Fibroblast of pulmonary artery (primary cell): ENCODE measurements at places on chromosomes 2 and 18.

- no peak for DNase-seq
These were observed 165.2 kb downstream of the TMEM200C start for GRCh38 chr18:5729983-5730699.

DNA sequence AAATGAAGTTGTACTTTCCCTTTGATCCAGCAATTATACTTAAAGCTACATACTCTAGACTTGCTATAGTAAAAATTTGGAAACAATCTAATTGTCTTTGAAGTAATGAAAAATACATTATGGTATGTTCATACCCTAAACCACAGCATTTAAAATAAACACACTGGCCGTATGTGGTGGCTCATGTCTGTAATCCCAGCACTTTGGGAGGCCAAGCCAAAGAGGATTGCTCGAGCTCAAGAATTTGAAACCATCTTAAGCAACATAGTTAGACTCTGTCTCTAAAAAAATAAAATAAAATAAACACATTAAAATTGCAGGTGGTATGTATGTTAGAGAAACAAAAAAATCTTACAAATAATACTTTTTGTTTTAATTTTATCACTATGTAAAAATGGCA lies 208.1 kb upstream of the KLHL14 start:
- no peak for DNase-seq

GRCh38 chr2:233380995-233381637 lies 26.8 kb downstream of the DGKD start:
- DNase-seq: no peak

GRCh38 chr18:65936678-65937077 lies 185.9 kb downstream of the CDH7 start:
- no peak for DNase-seq

DNA sequence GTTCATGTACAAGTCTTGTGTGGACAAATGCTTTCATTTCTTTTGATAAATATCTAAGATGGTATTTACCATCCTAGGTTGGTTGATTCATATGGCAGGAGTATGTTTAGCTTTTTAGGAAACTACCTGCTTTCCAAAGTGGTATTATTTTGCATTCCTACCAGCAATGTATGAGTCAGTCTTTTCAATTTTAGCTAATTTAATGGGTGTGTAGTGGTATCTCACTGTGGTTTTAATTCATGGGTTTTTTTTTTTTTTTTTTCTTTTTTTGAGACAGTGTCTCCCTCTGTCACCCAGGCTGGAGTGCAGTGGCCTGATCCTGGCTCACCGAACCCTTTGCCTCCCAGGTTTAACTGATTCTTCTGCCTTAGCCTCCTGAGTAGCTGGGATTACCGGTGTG lies 4.2 kb downstream of the ZNF512 start:
- DNase-seq: no peak

GRCh38 chr2:31054842-31055388 lies 83.3 kb downstream of the GALNT14 start:
- DNase-seq: no peak

- peak; percentile 0 for DNase-seq
These were observed 441.1 kb downstream of the LRATD1 start for GRCh38 chr2:15073664-15074063.

DNA sequence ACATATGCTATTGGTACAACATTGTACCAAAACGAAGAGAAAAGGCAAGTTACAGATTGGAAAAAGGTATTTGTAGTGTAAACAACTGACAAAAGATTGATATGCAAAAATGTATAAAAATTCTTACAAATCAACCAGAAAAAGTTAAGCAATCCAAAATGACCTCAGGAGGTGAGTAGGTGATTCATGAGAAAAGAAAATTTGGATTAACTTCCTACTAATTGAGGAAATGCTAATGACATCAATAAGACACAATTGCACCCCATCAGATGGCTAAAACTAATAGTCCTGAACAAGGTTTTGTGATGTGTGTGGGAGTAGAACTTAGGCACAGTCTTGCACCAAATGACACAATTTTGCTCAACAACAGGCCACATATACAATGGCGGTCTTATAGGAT lies 129.3 kb downstream of the COPS8 start:
- no peak for DNase-seq

DNA sequence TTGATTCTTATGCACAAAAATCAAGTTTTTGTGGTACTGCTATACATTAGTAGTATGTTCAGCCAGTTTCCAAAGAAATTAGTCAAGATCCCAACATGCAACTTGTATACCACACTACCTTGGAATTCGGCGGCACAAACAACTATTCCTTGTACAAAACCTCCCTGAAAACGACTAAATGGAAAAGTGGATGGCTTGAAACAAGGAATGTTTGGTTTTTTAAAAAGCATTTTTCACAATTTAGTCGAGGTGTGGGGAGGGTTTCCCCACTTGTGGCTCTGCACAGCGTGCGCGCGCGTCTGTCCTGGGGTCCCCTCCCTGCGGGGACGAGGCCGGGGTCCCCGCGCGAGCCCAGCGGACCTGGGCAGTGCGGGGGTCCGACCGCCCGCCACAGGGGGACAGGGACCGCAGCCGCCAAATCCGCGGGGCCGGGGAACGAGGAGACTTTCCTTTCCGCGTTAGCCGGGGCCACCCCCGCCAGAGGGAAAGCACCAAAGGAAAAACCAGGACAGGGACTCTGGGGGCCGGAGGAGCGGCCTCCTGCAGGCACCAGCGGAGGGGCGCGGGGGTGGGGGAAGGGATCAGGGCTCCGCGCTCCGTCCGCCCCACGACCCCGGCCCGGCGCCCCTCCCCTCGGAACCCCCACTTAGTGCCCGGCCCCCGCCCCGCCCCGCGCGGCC lies 534 bp upstream of the SOCS6 start:
- peak; percentile 37 for DNase-seq

GRCh38 chr18:2692508-2692907 lies 37.0 kb downstream of the SMCHD1 start:
- peak; percentile 28 for DNase-seq
